Myocyte (in vitro differentiated cells): ENCODE measurements at places on chromosomes 12 and 14. TPM values are rescaled to one million over a fixed set of nuclear protein-coding genes. Genes with fewer than 3 reads are reported as not detected.

DNA sequence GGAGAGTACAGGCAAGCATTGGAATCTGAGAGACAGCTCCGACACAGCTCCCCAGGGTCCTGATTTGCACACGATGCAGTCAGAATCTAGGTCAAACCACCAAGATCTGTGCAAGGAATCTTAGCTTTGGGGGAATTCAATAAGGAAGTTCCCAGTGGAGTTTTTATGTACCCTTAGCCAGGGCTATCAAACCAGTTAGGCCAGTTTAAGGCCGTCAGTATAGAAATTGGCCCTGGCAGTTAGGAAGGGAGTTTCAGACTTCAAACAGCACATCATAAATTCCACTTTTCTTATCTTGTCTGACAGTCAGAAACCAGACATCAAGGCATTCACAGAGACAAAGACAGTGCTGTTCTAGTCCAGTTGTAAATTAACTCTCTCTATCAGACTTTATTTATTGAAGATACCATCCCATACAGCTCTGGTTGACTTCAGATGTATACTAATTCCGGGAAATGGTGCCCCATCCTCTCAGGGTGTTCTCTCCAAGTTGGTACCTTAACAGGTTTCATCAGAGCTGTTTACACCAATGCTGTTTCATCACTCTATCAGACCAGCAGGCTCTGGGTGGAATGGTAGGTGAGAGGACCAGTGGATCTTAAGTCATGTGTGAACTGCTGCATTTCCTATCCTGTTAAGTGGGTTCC, 157.5 kb upstream of the ATF7IP start:
- DNase-seq: no peak

- no peak for DNase-seq
Measured at GRCh38 chr12:123388951-123389559, 5.1 kb downstream of the KMT5A start.

GRCh38 chr12:102372087-102372486, 108.3 kb downstream of the IGF1 start:
- no peak for DNase-seq

DNA sequence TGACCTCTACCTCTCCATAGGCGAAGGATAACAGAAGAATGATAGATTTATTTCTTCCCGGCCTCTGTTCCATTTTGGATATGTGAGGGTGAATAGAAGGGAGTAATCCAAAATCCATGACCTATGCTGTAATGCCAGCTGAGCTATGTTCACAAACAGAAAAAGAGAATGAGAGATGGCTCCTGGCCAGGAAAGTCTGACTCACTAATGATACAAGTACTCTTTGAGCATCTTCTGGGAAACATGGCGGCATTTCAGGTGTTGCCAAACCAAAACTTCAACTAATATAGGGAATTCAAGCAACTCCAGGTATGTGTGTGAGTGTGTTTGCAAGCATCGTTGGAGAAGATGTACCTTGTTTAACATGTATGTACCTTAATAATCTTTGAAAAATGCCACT, 55.1 kb downstream of the MED13L start:
- DNase-seq: peak; percentile 90

The NDUFA9 gene
- 89.4 and 99.4 TPM in 2 replicates for total RNA-seq

The TGM1 gene
- 0.08 and 0.99 TPM in 2 replicates for total RNA-seq

The KRT8 gene
- 0.16 TPM in 1 of 2 replicates, not detected in the other for total RNA-seq

The MYBPC1 gene
- total RNA-seq: 1.4 and 8.4 TPM in 2 replicates

The WSCD2 gene
- not detected in 2 replicates for total RNA-seq

The TNFAIP2 gene
- 76.6 and 179 TPM in 2 replicates for total RNA-seq
